H1 (cell line): ENCODE measurements at places on chromosomes 2 and 18.
A peak's percentile ranks its signal among the peaks of the same experiment; 100 is the strongest.

GRCh38 chr18:24388957-24389356, 8.7 kb downstream of the OSBPL1A start:
- H3K4me1 ChIP-seq = no peaks in the 10 kb centered on the region
- H3K36me3 ChIP-seq = no peaks in the 10 kb centered on the region
- DNase-seq = no peak

DNA sequence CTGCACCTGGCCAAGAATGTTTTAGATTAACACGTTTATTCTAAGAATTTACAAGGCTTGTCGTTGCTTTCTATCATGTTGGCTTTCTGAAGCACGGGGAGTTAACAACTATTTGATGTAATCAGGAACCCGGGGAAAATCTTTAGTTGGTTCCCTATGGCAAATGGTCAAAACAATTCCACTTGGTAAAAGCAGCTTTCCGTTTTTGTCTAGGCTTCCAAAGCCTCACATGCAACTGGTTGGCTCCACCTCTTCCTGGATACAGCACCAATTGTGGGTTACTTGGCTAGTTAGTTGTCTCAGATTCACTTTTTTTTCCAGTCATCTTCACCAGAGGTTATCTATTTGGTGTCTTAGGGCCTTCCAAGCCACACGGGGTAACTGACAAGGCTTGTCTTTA, 2.8 kb downstream of the COLEC12 start:
- 0 out of 2 replicates have a peak, but pooled peaks cover 2% of the 10 kb centered on the region for H3K4me1 ChIP-seq
- no peaks in the 10 kb centered on the region for H3K36me3 ChIP-seq
- H3K27ac ChIP-seq = no peak overlapping the region
- no peak overlapping the region for H3K4me3 ChIP-seq
- H3K27me3 ChIP-seq = peaks cover 30% of the 10 kb centered on the region

DNA sequence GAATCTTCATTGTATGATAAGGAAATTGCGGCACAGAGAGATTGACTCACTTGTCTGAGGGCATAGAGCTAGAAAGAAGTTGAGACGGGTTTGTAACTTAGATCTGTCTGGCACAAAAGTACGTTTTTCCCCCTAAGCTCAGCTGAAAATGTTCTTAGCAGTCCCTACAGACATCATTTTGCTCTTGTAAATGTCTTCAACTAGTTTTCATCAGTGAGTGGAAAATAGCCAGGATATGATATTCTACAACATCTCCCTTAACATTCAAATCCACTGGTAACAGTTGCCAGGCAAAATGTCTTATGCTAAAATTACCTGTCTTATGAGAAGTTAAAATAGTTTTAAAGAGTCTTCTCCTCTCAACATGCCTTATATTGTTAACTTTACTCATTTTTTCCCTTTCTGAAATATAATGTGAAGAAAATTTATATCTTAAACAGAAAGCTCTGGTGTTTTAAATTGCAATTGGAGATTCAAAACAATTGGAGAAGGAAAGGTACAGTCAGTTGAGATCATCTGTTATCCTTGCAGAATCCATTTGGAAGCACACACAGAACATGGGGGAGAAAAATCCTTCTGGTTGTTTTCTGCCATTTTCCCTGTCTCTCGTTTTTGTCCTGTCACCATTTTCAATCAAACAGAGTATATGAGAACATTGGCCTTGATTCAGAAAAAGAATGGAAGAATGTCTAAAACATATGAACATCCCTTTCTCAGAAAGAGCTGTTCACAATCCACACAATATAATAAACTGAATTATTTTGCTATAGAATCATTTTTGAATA, 255.0 kb downstream of the TRIB2 start:
- no peak for DNase-seq
- H3K27me3 ChIP-seq = no peaks in the 10 kb centered on the region
- H3K27ac ChIP-seq = no peak overlapping the region
- no peaks in the 10 kb centered on the region for H3K36me3 ChIP-seq
- H3K4me3 ChIP-seq = no peak overlapping the region
- no peaks in the 10 kb centered on the region for H3K4me1 ChIP-seq

- peaks cover 3% of the 10 kb centered on the region; the same call in 1 of the 2 replicates for H3K36me3 ChIP-seq
- no peak for DNase-seq
- H3K27ac ChIP-seq = no peak overlapping the region
- H3K4me3 ChIP-seq = no peak overlapping the region
Observed at GRCh38 chr2:76450024-76450475, 739.3 kb upstream of the GCFC2 start.

GRCh38 chr2:24082787-24083566, 1.7 kb downstream of the TP53I3 start:
- H3K4me3 ChIP-seq = peak overlapping the region; percentile 55
- peaks cover 11% of the 10 kb centered on the region for H3K4me1 ChIP-seq
- peak overlapping the region; percentile 89 for H3K27ac ChIP-seq
- H3K27me3 ChIP-seq = no peaks in the 10 kb centered on the region
- peaks cover 17% of the 10 kb centered on the region for H3K36me3 ChIP-seq
- no peak for DNase-seq

GRCh38 chr2:26088038-26088643, 54.3 kb downstream of the RAB10 start:
- H3K36me3 ChIP-seq = no peaks in the 10 kb centered on the region
- peaks cover 4% of the 10 kb centered on the region for H3K4me1 ChIP-seq
- H3K27me3 ChIP-seq = no peaks in the 10 kb centered on the region
- no peak overlapping the region for H3K27ac ChIP-seq

GRCh38 chr18:64017870-64018269, 48.0 kb downstream of the SERPINB8 start:
- no peaks in the 10 kb centered on the region for H3K27me3 ChIP-seq
- DNase-seq = no peak
- peaks cover 4% of the 10 kb centered on the region for H3K4me1 ChIP-seq
- no peak overlapping the region for H3K27ac ChIP-seq
- no peaks in the 10 kb centered on the region for H3K36me3 ChIP-seq

- H3K27ac ChIP-seq = no peak overlapping the region
- H3K36me3 ChIP-seq = no peaks in the 10 kb centered on the region
- H3K27me3 ChIP-seq = no peaks in the 10 kb centered on the region
- H3K4me1 ChIP-seq = no peaks in the 10 kb centered on the region
Observed at GRCh38 chr2:188122985-188123384, 168.7 kb upstream of the GULP1 start.

DNA sequence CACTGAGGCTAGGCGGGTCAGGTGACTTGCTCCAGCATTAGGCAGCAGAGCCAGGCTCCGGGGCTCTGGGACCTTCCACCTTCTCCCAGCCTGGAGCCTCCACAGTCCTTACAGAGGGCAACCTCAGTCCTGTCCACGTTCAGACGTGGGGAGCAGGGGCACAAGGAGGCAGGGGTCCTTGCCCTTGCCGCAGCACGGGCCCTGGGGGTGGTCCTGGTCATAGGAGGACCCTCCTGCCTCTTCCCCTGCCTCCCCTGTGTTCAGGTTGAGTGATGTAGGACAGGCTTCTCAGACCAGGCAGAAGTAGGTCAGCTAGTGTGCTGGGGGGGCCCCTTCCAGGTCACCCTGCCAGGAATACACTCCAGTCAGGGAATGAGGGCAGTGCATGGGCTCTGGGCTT, 5.4 kb upstream of the ARHGEF4 start:
- DNase-seq = no peak
- no peaks in the 10 kb centered on the region for H3K4me1 ChIP-seq
- no peak overlapping the region for H3K4me3 ChIP-seq
- no peak overlapping the region for H3K27ac ChIP-seq

GRCh38 chr2:127700527-127701192, 637 bp upstream of the SFT2D3 start:
- H3K4me3 ChIP-seq = peak overlapping the region; percentile 63
- peak; percentile 76 for DNase-seq
- peaks cover 3% of the 10 kb centered on the region for H3K4me1 ChIP-seq

DNA sequence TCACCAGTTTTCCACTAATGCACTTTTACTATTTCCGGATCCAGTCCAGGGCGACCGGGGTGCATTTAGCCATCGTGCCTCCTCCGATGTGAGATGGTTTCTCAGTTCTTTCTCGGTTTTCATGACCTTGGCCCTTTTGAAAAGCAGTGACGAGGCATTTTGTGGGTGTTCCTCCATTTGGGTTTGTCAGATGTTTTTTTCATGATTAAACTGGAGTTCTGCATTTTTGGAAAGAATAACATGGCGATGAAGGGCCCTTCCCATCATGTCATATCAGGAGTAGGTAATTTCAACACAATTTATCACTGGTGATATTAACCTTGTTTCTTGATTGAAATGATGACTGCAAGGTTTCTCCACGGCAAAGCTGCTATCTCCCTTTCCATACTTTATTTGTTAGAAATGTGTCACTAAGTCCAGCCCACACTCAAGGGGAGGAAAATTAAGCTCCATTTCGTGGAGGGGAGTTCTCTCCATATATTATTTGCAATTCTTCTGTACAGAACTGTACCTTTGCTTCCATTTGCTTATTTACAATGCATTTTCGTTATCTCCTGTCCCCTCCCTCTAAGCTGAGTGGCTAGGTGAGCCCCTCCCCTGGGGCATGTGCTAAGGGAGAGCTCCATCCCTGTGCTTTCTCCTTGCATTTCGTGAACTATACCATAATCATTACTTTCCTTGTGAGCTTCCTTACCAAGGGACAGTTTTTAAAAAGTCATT, 8.9 kb upstream of the KLF11 start:
- H3K4me3 ChIP-seq = no peak overlapping the region
- no peaks in the 10 kb centered on the region for H3K4me1 ChIP-seq
- no peak overlapping the region for H3K27ac ChIP-seq
- H3K36me3 ChIP-seq = no peaks in the 10 kb centered on the region
- no peak for DNase-seq
